ENCODE measurements at places on chromosomes 12 and 14. TPM values are rescaled to one million over a fixed set of nuclear protein-coding genes. Genes with fewer than 3 reads are reported as not detected.

LRP10 gene
- total RNA-seq = 137 TPM

HOTAIR gene
- not detected for total RNA-seq

INHBE gene
- total RNA-seq = not detected

BCL11B gene
- 11.5 TPM for total RNA-seq

SERPINA9 gene
- 2.0 TPM for total RNA-seq

DNAI7 gene
- 3.4 TPM for total RNA-seq

DNA sequence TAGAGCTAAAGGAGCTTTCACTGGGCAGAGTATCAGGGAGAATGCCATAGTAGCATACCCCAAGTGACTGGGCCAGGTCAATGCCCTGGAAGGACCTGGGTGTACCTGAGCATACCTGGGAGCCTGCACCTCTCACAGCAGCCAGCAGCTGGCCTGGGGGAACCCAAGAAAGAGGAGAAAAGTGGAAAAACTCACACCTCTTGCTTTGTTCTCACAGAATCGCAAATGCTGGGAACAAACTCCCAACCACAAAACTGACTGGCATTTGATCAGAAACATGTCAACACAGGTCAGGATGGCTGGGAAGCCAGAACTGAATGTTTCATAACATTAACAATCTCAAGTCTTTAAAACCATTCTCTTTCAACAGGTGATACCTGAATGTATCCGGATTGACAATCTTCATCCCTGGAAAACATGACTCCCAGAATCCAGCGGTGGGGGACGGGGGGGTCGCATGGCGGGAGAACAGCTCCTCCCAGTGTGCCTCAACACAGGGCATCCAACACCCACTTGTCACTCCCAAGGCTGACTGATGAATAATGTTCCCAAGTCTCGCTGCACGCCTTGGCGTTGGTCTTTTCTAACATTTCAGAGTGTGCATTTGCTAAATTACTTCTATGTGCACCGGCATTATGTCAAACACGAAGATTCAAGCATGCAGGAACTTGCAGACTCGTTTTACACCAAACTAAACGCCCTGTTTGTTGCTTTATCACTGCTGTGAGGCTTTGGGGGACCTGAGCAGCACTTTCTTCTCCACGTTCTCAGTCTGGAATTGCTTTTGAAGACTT lies 7.9 kb downstream of the FOXN3 start:
- no peak for DNase-seq

DNA sequence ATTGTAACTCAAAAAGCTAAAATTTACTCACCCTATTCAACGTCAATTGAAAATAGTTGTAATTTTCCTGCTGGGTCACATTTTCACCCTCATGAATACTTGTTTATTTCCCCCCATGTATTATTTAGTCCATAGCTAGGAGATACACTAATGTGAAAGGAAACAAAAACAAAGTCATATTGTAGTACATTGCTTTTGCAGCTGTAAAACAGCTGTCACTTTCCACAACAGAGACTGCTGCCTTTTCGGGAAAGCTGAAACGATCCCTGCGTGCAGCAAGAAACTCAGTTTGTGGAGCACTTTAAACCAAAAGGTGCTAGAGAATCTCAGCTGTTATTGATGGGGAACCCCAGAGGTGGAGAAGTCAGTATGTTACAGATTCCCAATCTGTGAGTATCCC lies 4.3 kb downstream of the RACGAP1 start:
- DNase-seq = no peak

DNA sequence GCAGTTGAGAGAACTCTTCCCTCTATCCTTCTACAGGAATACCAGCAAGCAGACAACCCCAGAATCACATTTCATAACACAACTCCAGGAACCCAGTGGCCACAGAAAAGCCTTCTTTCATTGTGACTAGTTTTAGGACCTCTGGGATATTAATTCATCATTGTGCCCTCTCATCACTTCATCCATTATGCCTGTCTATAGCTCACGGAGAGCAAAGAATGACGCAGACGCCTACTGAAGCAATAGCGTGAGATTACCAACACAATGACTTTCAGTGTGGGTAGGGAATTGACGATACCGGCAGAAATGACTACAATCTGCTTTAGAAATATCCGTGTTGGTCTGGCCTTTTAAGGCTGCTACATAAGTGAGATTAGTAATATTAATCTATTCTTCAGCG lies 158.1 kb upstream of the FOXG1 start:
- DNase-seq = no peak

DNA sequence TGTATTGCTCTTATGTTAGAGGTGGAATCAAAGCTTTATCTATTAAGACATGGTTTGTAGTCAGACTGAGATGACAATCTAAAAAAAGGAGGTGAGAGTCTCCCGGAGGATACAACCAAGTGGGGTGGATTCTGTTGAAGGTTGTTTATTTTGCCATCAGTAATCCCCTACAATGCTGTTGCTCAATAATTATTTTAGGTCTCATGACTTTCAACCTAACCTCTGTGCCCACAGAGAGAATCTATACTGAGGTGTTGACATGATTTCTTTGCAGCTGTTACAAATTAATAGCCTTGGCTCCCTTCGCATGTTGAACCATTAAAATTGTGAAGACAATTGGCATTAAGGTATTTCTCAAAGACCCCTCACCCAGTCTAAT lies 28.7 kb upstream of the FOS start:
- DNase-seq = no peak

GRCh38 chr12:91824991-91825390 lies 320.7 kb downstream of the BTG1 start:
- DNase-seq = no peak

DNA sequence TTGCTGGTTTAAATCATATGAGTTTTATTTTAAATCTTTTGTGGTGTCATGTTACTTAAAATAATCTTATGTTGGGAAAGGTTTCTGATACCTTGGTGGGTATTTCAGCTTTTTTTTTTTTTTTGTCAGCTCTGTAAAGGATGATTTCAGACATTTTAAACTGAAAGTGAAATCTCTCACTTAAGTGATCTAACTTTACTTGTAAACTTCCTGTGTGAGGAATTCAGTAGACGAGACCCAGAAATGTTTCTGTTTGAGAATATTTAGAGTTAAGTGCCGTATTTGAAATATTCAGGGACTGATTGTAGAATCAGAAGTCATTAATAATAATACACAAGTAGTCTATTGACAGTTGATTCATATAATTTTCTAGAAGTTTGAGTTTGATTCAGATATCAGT lies 37.8 kb downstream of the PROX2 start:
- no peak for DNase-seq

- DNase-seq = no peak
Observed at GRCh38 chr12:38507839-38508238, 191.3 kb downstream of the ALG10B start.

- no peak for DNase-seq
Observed at GRCh38 chr12:11769723-11770514, 120.4 kb downstream of the ETV6 start.

GRCh38 chr14:100552524-100553125 lies 34.6 kb downstream of the BEGAIN start:
- DNase-seq = no peak

GRCh38 chr14:91367173-91368171 lies 50.1 kb downstream of the CCDC88C start:
- DNase-seq = no peak

DNA sequence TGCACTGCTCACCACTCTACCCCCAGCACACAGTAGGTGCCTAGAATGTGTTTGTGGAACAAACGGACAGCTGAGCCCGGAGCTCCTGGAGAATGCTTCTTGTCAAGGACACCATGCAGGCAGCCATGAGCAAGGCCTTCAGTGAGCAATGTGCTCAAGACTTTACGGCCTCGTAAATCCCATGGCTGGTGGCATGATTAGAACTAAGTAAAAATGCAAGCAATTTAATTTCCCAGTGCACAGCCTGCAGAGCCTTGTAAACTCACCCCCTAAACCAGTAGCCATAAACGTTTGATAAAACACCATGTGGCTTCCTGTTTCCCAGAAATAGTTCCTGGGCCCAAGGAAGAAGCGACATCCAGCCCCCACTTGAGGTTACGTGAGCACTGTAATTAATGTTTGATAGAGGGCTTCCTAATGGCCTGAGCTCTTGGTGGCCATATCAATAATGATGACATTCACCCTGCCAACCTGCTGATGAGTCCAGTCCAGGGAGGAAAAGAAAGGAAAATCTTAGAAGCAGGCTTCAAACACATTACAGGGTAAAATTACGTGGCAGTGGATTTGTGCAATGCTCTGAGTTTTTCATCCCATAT lies 36.4 kb upstream of the FICD start:
- no peak for DNase-seq

DNA sequence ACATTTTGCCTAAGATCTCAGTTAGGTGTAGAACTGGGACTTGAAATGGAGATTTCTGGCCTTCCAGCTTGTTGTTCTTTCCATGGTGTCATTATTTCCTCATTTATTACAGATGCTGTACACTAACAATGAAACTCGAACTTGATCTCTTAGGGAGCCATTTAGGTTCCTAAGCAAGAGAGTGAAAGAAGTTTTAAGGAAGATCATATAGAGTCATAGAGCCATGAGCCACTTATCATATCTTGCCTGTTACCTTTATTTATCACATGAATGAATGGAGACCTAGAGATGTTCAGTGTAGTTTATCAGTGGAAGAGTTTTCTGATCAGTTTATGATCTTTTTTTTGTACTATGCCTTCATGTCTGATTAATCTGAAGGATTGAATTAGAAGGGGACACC lies 9.9 kb downstream of the HELB start:
- no peak for DNase-seq

- DNase-seq = no peak
Observed at GRCh38 chr14:56891226-56891625, 80.9 kb upstream of the OTX2 start.
